ENCODE measurements at places on chromosomes 3 and 15.

- DNase-seq: no peak
Observed at GRCh38 chr15:101193806-101194545, 57.9 kb downstream of the CHSY1 start.

DNA sequence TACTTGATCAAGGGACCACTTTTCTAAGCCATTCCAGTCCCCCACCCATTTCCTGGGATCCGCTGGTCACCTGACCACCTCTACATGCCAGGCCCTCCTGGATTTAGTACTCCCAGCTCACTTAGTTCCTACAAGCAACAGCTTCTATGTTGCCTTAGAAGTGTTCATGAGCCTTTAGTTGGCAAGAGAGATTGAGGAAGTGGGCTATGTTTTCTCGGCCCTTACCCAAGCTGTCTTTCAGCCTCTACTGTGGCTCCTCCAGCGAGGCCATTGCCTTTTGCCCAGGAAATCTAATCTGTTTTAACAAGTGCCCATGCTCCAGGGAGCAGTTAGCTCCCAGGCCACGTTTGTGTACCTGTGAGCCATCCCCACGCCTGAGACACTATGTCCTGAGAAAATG is 4.5 kb upstream of the PRKAR2A start:
- no peak for DNase-seq

DNA sequence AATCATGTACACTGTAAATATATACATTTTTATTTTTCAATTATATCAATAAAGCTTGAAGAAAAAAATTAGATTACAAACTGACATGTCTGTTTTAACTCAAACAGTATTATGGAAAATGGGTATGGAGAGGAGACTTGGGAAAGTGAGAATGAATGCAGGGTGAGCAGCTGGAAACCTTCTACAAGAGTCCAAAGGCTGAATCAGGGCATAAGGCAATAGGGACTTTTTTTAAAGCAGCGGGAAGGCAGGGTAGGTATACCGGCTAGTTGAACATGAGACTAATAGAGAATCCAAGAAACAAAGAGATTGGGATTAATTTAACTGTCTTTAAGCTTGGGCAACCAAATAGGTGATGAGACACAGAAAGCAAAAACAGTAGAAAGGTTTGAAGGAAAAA is 145.3 kb downstream of the NR1I2 start:
- DNase-seq: no peak

DNA sequence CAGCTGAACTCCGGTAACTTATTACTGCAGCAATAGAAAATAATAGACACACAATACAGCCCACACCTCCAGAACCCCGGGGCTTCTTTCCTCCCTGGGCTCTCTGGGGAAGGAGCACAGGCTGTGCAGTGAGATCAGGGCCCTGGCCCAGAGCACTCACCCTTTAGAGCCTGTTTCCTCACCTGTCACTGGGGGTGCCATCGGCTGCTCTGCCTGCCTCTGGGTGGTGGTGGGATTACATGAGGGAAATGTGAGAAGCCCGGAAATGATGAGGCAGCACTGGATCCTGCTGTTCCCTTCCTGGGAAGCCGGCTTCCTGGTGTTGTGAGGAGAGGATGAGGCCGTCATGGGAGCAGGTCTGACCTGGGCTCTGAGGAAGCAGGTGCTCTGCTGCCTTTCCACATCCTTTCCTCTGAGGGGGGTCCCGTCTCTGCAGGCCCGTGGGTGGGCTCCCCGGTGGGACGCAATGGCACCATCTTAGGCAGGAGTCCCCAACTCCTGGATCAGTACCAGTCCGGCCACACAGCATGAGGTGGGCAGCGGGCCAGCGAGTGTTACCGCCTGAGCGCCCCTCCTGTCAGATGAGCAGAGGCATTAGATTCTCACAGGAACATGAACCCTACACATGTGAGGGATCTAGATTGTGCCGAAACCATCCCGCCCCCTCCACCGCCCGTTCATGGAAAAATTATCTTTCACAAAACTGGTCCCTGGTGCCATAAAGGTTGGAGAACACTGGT is 220.9 kb upstream of the CTDSPL start:
- DNase-seq: no peak

DNA sequence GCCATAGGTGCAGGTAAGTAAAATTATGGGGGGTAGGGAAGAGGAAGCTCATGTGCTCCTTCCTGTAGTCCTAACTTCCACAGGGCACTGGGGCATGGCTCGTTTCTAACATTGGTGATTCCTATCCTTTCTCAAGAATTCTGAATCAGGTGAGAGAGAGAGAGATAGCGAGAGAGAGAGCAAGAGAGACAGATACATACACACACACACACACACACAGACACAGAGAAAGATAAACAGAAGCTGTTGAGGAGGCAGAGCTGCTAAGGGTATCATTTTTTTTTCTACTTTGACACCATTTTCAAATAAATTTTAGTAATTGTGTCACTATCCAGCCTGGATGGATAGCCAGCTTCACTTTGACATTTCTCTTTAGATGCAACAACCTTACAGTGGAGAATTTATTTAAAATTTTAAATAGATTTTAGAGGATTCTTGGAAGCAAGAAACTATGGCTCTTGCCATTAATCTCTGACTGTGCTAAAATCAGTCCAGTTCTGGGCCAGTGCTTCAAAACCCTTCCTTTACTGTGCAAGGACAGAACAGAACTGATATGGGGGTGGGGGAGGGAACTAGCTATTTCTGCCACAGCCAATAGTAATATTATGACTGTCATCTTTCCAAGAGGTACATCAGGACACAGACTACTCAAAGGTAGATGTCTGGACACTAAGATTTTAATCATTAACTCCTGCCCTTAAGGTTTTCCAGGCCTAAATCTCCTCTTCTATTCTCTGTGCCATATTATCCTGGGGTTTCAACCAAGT is 14.6 kb upstream of the RAMAC start:
- DNase-seq: no peak

GRCh38 chr3:127061641-127062040 is 78.7 kb downstream of the PLXNA1 start:
- DNase-seq: no peak

DNA sequence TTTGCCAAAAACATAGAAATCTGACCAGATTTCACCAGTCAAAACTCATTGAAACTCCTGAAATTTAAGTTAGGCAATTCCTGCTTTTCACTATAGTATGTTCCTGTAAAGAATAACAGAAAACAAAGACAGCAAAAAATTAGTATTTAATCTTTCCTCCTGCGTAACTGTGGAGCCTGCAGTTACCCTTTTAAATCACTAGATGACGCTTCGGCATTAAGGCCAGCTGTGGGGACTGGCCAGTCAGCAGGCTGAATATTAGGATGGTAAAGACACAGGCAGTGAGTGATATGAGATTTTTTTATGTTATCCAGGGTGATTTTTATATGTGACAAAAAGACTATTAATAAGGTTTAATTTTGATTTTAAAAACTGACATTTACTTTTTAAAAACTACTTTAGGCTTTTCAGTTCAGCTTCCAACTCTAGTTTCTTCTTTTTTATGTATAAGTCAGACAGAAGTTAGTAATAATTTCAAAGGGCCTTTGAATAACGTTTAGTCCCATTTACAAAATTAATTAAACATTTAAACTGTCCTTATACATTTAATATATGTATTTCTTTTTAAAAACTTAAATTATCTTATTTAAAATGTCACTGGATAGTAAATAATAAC is 165.1 kb downstream of the PPM1L start:
- DNase-seq: peak; percentile 22

- no peak for DNase-seq
Observed at GRCh38 chr15:42686281-42686680, 50.6 kb downstream of the CDAN1 start.

- no peak for DNase-seq
Observed at GRCh38 chr3:71163198-71163918, 420.2 kb downstream of the FOXP1 start.

DNA sequence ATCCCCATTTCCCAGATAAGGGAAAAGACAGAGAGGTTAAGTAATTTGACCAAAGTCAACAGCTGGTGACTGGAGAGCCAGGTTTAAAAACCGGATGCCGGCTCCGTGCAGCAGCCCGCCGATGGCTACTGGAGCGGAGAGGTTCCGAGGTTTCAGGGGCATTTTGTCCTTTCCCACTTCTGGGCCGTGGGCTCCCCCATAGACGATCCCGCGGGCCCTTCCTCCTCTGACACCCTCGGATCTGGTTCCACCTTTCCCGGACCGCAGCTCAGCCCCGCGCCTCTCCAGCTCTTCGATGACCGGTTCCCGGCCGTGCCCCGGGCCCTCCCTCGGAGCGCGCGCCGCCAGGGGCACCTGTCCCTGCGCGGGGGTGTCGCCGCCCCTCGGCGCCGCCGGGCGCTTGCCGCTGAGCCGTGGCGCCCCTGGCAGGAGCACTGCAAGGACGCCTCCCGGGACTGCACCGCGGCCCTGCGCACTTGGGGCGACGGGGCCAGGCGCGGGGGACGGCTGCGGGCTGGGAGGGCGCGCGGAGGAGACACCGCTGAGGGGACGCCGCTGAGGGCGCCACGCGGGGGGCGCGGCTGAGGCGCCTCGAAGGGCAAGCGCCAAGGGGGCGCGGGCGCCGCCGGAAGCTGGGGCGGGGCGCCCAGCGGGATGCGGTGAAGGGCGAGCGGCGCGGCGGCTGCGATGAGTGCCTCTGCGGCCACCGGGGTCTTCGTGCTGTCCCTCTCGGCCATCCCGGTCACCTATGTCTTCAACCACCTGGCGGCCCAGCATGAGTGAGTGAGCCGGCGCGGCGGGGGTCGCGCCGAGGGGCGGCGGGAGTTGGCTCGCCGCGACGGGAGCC is at the start of gene TM6SF1:
Gene TM6SF1 (plus strand): TSS at position 652 of the 847 bp plus-strand sequence. CDS start 36 bp downstream, at position 688.
- DNase-seq: no peak

DNA sequence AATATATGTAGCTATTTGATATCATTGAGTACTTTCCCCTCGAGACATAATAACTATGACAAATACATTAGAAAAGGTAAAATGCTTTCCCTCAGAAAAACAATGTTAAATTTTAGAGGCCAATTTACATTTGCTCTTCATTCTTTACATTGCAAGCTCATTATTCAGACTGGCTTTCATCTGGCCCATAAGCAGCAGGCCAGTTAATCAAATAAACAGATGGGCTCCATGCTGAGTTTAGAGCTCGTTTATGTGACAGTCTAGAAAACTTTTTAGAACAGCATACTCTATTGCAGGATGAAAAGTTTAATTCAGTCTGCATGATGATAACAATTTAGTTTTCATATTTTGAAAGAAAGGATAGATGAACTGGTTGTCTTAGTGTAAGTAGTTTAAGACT is 150.6 kb downstream of the DUT start:
- DNase-seq: no peak

GRCh38 chr3:57864853-57865252 is 108.7 kb downstream of the SLMAP start:
- DNase-seq: peak; percentile 9

GRCh38 chr3:196537319-196537984 is 22.3 kb upstream of the SMCO1 start:
- no peak for DNase-seq

- no peak for DNase-seq
Observed at GRCh38 chr3:17143893-17144664, 259.3 kb downstream of the PLCL2 start.

GRCh38 chr3:137769322-137770065 is 5.4 kb downstream of the SOX14 start:
- DNase-seq: no peak

DNA sequence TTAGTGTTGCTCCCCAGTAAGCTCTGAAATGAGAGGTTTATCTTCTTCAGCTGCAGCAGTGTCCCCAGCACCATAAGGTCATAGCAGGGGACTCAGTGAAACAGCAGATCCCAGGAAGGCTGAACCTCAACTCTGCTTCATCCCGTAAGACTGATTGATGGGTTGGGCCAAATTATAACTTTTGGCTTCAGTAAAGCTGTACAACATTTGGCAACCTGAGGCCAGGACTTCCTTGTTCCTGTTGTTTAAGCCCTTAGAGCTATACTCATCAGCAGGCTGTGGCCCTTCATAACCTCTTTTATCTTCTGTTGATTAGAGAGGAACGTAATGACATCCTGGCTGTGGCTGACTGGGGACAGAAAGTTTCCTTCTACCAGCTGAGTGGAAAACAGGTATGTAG is 29.0 kb downstream of the IFT122 start:
- no peak for DNase-seq

- no peak for DNase-seq
Observed at GRCh38 chr3:100269001-100269400, 8.2 kb downstream of the TBC1D23 start.

DNA sequence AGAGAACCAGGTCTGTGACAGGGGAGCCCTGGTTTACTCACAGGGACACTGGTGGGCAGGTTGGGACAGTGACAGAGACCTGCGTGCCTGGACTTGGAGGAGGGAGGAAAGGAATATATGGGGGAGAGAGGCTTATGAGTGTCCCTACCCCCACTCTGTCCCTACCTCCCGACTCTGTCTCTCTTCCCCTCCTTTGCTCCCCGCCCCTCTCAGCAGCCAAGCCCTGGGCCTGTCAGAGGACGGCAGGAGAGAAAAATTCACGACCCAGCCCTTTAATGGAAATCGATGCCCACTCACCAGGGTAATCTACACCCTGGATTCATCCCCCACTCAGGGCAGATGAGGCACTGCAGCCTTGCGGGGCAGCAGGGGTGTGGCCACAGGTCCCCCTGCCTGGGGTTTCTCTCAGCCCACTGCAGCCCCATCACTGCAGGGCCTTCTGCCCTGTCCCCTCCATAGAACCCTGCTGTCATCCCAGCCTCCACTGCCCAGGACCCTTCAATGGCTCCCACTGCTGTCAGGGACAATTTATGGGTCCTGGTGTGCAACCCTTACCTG is 135.9 kb upstream of the LINGO1 start:
- DNase-seq: no peak

DNA sequence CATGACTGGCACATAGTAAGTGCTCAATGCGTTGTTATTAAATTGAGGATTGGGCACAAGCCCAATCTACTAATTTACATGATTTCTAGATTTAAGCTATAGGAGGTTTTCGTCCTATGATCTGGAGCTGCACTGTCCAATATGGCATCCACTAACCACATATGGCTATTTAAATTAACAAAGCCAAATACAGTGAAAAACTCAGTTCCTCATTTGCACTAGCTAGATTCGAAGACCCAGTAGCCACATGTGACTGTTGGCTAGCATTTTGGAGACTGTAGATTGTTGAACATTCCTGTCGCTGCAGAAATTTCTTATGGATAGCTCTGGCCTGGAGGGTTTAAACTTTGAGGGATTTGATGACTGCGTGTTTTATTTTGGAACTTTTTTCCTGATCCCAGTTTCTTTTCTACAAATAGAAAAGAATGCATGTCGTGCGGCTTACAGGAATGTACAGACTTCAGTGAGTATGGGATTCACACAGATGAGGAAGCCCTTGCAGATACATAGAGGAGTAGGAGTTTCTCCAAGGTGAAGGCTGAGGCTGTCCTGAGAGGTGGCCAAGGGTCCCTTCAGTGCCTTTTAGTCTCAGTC is 82.8 kb downstream of the SLCO3A1 start:
- no peak for DNase-seq

DNA sequence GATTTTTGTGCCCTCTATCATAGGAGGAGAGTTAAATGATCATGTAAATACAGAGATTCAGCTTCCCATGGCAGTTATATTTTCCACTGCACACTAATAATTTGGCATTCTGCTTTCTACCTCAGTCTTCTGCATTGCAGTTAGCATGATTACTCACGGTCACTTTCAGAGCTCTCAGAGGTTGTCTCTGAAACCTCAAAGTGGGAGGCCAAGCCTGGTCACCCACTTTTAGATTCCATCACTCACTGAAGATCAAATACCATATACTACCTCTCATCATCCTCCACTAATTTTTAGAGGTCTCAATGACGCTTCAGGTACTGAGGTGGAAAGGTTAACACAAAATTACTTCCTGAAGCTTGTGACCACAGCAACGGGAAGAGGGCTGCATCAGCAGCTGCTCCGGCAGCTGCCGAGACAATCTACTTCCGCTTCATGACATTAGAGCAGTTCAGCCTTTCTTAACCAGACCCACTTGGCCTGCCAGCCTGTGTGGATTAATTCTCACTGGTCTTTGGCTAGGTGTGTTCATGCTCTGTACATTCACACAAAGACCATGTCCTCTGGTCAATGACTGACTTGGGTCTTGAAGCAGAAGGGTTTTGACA is 416.4 kb upstream of the PDZRN3 start:
- DNase-seq: no peak
